ENCODE measurements at places on chromosomes 3 and 15.

- DNase-seq: peak; percentile 19
These were observed 184.4 kb downstream of the PEX5L start for GRCh38 chr3:179852142-179852905.

GRCh38 chr15:66038387-66039116 is 169.3 kb downstream of the RAB11A start:
- DNase-seq: no peak

- DNase-seq: no peak
These were observed 51.2 kb downstream of the UBE2E2 start for GRCh38 chr3:23254282-23254681.

DNA sequence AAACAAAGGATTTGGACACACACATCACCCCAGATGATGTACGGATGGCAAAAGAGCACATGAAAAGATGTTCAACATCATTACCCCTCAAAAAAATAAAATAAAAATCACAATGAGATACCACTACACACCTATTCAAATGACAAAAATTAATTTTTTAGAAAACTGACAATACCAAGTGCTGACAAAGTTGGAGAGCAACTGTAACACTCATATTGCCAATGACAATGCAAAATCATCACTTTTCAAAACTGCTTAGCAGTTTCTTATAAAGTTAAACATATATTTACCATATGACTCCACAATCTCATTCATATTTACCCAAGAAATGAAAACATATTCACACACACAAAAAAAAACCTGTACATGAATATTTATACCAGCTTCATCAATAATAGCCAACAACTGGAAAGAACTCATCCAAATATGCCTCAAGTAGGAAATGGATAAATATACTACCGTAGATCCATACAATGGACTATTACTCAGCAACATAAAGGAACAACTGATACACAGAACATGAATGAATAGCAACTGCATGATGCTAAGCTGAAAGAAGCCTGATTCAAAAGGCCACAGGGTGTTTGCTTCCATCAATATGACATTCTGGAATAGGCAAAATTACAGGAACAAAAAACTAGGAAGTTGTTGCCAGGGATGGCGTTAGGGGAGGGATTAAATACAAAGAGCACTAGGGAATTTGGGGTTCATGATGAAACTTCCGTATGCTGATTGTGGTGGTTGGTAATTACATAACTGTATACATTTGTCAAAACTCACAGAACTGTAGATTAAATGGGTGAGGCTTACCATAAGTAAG is 1.3 kb downstream of the FSIP1 start:
- DNase-seq: no peak

DNA sequence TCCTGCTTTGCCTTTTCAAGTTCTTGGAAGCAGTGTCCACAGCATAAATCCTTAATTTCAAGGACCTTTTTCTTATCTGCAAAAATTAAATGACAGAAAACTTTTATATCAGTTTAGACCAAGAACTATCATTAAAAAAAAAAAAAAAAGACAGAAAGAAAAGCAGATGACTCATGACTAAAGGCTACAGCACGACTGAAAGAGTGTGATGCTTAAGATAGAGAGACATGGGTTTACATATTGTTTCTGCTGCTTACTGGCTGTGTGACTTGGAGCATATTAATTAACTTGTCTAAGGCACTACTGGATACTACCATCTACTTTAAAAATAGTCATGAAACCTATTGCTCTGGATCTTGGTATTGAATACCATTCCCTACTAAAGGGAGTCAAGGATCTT is 62.3 kb downstream of the CEP152 start:
- no peak for DNase-seq

DNA sequence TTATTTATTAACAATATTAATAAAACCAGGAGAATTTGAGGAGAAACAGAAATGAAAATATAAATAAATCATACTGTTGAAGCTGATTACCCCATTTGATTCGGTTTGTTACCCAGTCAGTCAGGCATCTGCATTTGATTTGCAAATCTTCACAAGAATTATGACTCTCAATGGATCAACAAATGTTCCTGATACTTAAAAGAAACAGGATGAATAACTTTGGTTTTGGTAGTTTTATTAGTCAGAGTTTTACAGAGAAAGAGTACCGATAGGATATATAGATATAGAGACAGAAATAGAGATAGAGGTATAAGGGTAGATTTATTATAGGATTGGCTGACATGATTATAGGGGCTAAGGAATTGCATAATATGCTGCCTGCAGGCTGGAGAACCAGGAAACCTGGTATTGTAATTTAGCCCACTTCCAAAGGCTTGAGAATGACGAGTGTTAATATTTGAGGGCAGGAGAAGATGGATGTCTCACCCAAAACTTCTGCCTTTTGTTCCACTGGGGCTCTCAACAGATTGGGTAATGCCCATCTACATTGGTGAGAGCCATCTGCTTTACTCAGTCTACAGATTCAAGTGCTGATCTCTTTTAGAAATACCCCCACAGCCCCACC is 241.6 kb upstream of the COL8A1 start:
- no peak for DNase-seq

- no peak for DNase-seq
These were observed 53.0 kb downstream of the ARHGEF3 start for GRCh38 chr3:56748663-56749231.

DNA sequence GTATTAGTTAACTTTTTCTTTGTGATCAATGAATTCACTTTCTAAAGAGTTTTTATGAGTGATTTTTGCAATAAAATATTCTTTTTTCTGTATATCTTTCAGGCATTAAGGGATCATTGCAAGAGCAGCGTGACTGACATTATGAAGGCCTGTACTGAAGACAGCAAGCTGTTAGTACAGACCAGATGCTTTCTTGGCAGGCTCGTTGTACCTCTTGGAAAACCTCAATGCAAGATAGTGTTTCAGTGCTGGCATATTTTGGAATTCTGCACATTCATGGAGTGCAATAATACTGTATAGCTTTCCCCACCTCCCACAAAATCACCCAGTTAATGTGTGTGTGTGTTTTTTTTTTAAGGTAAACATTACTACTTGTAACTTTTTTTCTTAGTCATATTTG is 24.4 kb downstream of the SELENOT start:
- DNase-seq: no peak

DNA sequence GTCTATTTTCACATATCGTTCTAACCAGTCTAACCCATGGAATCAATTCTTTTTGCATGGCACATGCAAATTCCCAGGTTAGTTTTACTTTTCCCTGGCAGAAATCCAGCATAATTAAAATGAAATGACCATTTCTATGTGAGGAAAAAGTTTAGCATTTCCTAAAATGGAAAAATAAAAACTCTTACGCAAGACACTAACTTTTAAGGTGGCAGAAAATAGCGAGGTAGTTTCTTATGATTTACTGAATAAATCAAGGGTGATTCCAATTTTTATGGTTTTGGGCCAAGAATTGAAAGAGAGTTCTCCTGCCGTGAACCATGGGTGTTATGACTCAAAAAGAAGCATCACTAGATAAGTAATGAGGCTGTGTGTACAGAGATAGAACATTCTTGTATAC is 32.7 kb upstream of the NR2F2 start:
- DNase-seq: no peak

- no peak for DNase-seq
These were observed 785.4 kb upstream of the ROBO1 start for GRCh38 chr3:80553211-80553610.

- DNase-seq: no peak
These were observed 156.3 kb downstream of the TIGIT start for GRCh38 chr3:114450008-114450596.

GRCh38 chr3:197807969-197808587 is 17.0 kb downstream of the LRCH3 start:
- DNase-seq: no peak

DNA sequence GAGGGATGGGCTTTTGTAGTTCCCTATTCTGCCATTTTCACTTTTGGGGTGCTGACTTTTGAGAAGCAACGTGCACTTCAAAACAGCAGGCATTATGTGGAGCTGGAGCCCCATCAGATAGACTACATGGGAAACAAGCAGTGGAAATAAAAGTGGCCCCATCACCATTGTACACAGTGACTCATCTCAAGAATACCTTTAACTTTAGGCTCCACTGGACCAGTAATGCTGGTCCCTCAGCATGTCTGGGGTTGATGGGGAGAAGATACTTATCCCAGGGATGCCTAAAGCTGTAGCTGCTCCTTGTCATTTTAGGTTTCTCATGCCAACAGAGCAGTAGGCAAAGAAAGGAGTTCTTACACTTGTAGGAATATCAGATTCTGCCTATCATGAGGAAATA is 45.0 kb downstream of the LSM3 start:
- DNase-seq: no peak

- DNase-seq: no peak
These were observed 42.7 kb downstream of the PLCL2 start for GRCh38 chr3:16927485-16927884.

DNA sequence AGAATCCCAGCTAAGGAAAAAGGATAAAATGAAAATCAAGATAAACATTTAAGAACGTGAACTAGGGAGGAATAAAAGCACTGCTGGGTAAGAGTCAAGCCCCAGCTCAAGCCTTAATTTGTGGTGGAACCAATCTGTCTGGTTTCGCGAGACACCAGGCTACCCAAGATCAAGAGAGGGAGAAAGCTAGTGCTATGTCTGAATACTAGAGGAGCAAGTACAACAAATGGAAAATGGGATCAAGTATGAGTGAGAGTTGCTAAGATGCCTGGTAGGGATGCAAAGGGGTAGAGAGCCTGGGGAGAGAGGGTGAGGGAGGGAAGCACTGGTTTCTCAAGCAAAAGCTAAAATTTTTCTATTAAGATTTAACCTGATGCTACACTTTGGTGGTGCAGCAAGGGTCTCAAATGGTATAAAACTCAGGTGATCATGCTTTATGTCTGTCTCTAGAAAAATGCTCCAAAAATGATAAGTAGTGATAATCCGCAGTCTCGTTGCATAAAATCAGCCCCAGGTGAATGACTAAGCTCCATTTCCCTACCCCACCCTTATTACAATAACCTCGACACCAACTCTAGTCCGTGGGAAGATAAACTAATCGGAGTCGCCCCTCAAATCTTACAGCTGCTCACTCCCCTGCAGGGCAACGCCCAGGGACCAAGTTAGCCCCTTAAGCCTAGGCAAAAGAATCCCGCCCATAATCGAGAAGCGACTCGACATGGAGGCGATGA is 1.7 kb upstream of the SETD5 start:
- DNase-seq: no peak

DNA sequence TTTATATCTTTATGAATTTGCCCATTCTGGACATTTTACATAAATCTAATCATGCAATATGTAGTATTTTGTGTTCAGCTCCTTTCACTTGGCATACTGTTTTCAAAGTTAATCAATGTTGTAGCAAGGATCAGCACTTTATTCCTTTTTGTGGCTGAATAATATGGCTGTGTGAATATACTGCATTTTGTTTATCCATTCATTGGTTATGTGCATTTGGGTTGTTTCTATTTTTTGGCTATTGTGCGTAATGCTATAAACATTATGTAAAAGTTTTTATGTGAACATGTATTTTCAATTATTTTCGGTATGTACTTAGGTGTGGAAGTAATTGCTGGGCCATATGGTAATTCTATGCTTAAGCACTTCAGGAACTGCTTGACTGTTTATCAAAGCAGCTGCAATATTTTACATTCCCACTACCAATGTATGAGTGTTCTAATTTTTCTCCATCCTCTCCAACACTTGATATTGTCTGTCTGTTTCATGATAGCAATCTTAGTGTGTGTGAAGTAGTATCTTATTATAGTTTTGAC is 101.3 kb upstream of the P2RY1 start:
- no peak for DNase-seq

DNA sequence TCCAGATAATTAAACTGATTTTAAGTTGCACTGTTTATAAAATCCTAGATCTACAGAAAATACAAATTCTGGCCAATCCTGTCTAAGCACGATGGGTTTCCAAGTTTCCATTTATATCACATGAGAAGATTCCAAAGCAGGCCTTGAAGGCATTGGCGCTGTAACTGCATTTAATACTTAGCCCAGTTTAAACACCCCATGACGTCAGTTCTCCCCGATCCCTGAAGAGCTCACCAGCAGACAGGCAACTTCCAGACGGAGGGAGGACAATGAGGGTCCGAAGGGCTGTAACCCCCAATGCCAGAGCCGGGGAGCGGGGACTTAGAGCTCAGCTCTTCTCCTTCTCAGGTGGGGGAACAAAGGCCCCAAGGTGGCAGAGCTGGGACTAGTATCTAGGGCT is 117.3 kb downstream of the XXYLT1 start:
- DNase-seq: no peak

DNA sequence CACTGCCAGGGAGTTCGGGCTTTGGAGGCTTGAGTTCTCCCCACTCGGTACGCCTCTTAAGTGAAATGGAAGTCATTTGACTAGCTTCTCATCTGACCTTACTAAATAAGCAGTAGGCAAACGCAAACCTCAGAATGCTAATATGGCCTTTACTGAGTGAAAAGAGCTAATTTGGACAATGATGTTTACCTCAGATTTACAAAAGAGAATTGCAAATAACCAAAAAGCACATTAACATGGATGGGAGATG is 1.6 kb upstream of the RNU6-1 start:
- no peak for DNase-seq

DNA sequence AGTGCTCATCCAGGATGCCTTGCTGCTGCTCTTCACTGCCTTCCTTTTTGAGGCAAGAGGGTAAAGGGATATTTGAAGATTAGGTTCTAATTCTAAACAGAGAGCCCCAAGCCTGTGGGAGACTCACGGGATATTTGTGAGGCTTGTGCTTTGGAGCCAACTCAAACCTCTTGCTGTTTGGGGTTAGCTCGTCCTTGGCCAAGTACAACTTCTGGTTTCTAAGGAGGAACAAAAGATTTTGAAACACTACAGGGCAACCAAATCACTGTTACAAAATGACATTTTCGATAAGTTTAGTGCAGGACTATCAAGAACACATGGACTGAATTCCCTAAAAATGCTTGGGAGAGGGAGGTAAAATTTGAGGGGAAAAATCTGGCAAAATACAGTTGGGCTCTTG is 190.2 kb downstream of the RORA start:
- DNase-seq: no peak

- DNase-seq: no peak
These were observed 11.9 kb downstream of the OXSM start for GRCh38 chr3:25801786-25802185.

GRCh38 chr15:53197426-53197839 is 407.3 kb upstream of the ONECUT1 start:
- peak; percentile 71 for DNase-seq

GRCh38 chr15:56869573-56869972 is 48.9 kb upstream of the TCF12 start:
- DNase-seq: peak; percentile 57

- no peak for DNase-seq
These were observed 17.7 kb upstream of the EDEM1 start for GRCh38 chr3:5169807-5170206.

Measured in HT-29 (cell line).